ENCODE measurements at places on chromosomes 5 and 9. TPM values are rescaled to one million over a fixed set of nuclear protein-coding genes. Genes with fewer than 3 reads are reported as not detected.

DNA sequence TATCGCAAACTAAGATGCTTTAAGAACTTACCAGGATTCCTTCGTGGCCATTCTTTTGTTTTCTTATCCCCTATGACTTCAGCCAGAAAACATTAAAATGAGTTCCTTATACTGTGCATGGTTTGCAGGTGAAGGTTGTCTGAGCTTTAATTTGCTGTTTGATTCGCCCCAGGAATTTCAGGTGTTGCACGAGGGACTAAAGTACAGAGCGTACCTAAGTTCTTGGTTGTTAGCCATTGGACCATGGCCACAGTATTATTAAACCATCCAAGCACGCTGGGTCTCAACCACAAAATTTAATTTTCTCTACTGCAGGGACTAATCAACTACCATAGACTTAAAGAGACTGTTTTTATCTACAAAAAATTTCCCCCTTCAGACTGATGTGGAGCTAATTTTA, 208.4 kb upstream of the MPDZ start:
- DNase-seq = peak; percentile 12

- no peak for DNase-seq
Measured at GRCh38 chr9:114900942-114901802, 29.2 kb downstream of the TNFSF8 start.

GRCh38 chr9:71830153-71830552, 61.8 kb upstream of the CEMIP2 start:
- peak; percentile 39 for DNase-seq

Gene CDX1
- 0.24 TPM for polyA plus RNA-seq

Gene CCDC171
- 1.5 TPM for polyA plus RNA-seq
